ENCODE measurements at places on chromosomes 3 and 15. TPM values are rescaled to one million over a fixed set of nuclear protein-coding genes. Genes with fewer than 3 reads are reported as not detected.

GRCh38 chr15:57718309-57718708, 11.8 kb downstream of the POLR2M start:
- no peak for DNase-seq

The PATL2 gene
- total RNA-seq, result not detected

The CAMK2N2 gene
- not detected for total RNA-seq

- DNase-seq, result no peak
Observed at GRCh38 chr15:71232411-71232810, 117.1 kb downstream of the THSD4 start.

DNA sequence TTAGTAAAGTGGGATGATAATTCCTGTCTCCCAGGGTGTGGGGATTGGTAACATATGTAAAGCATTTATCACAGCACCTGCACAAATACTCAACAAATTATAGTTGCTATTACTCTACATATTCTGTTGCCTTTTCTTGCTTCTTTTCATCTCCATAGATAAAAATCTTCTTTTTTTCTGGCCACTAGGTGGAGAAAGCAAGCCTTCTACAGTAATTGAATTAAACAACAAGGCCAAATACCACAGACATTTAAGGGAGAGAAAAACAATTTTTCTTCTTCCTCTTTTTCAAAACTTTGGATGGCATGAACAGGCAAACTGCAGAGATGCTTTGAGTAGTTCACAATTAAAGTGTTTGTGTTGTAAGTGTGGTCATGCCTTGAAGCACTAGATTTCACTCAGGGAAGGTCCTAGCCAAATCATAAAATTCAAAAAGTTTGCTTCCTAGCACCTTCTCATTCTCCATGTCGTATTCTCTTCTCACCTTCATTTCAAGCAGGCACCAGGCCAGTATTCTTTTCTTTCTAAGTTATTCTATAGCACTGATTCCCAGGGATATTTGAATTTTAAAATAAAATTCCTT, 493.4 kb upstream of the TGFBR2 start:
- no peak for DNase-seq

DNA sequence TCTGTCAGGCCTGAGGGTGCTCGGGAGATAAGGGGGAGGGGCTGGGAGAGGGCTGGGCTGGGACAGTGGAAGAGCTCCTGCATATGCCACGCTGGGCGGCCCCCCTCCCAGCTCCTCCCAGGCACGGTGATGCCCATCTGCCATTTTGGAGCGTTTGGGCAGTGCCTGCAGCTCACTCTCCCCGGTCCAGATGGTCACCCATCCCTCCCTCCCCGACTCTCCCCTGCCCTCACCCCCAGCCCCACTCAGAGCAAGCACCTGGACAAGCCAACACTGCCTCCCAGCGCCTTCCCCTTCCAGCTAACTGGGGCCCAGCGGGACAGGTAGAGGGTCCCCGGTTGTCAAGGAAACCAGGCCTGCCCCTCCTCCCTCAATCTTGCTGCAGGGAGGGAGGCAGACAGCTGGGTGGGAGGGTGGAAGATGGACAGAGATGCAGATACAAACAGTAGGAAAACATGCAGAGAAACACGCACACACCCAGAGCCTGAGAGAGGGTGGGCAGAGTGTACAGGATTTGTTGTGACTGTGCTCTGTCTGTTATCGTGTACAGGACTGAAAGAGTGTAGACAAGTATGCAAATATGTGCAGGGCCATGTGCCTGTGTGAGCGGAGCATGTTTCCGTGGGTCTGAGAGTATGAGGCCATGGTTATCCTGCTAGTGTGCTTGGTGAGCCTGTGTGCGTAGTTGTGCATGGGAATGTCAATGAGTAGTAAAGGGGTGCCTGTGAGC, 17.5 kb upstream of the CORO2B start:
- DNase-seq, result no peak

GRCh38 chr3:81585056-81585455, 176.4 kb downstream of the GBE1 start:
- no peak for DNase-seq

The TMCO5A gene
- total RNA-seq, result not detected

The POLG gene
- total RNA-seq, result 49.5 TPM

DNA sequence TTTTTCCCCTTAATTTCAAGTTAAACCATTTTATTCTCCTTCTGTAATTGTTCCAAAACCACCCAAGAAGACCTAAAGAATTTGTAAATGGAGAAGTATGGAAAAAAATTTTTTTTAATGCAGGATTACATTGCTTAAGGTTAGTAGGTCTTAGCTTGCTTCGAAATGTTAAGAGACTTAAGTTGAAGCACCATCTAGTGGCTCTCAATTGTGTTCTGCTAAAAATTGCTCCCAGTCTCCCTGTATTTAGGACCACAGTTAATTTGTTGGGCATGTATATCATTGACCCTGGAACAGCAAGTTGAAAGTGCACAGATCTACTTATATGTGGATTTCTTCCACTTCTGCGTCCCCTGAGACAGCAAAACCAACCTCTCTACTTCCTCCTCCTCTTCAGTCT, 32.4 kb downstream of the CD200R1L start:
- no peak for DNase-seq

GRCh38 chr3:122948408-122948807, 79.2 kb downstream of the SEMA5B start:
- no peak for DNase-seq

The HHLA2 gene
- not detected for total RNA-seq

The PRR20G gene
- total RNA-seq, result not detected

DNA sequence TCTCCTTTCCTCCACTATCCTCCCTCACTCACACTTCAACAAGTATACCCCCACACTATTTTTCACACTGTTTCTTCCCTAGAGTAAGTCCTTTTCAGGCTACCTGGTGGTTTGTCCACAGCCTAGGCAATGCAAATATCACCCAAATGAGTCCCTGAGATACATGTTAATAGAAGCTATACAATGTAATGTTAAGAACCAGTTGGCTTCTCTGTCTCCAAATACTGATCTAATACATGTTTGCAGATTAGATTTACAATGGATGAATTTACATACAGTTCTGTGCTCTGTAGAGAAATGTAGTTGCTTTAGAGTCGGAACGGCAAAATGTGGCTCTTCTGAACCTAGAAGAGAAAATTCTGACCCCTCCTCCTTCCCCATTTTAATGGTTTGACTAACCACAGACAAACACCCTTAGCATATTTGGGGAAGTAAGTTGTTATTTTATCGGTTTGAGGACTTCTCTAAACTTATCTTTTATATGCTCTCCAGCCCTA, 63.6 kb upstream of the MBNL1 start:
- DNase-seq, result no peak

GRCh38 chr15:82556315-82557035, 16.2 kb upstream of the RPS17 start:
- DNase-seq, result no peak

DNA sequence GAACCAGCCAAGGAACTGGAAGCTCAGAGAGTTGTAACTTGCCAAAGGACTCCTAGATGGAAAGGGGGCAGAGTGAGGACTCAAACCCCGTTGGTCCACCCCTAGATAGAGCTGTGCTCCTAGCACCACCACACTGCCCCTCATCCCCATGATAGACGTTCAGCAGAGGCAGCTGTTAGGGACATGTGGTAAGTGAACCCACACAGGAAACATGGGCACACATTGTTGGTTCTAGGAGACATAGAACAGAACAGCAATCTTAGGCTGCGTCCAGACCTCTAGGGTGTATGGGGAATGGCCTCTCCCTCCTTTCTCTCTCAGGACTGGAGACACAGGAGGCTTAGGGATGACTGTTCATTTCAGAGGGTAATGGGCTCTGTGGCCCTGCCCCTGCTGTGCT, 102.7 kb downstream of the ANP32A start:
- DNase-seq, result no peak

DNA sequence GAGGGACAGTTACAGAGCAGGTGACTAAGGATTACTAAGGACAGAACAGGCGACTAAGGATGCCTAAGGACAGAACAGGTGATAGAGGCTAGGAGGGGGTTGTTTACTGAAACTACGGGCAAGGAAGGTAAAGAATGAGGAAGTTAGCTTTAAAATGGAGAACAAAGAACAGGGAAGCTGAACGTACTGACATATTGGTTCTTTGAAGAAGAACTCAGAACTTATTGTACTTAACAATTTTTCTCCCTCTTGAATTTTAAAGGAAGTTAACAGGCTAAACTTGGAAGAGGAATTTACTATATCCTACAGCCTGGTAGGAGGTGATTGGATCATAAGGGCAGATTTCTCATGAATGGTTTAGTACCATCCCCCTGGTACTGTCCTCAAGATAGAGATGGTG, 290.2 kb downstream of the SHQ1 start:
- no peak for DNase-seq

DNA sequence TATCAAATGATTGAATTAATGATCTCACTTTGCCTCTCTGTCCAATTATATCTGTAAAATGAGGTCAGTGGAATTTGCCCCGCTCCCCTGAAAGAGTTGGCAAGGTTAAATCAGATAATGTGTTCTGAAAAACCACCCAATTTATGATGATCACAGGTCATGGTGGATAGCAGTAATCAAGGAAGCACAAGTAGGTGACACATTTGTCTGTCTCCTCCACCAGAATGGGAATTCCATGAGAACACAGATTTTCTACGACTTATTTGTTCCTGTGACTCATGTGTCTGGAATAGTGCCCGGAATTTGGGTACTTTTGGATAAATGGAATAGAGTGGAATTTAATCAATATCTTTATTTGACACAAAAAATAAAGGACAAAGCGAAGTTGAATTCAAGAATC, 220.9 kb upstream of the SUCLG2 start:
- DNase-seq, result no peak

GRCh38 chr15:80992441-80992840, 2.8 kb upstream of the MESD start:
- no peak for DNase-seq

The IL5RA gene
- total RNA-seq, result not detected

The ARNT2 gene
- 10.1 TPM for total RNA-seq

The REC114 gene
- total RNA-seq, result not detected

- DNase-seq, result no peak
Observed at GRCh38 chr3:142243134-142243533, 17.7 kb upstream of the GK5 start.

DNA sequence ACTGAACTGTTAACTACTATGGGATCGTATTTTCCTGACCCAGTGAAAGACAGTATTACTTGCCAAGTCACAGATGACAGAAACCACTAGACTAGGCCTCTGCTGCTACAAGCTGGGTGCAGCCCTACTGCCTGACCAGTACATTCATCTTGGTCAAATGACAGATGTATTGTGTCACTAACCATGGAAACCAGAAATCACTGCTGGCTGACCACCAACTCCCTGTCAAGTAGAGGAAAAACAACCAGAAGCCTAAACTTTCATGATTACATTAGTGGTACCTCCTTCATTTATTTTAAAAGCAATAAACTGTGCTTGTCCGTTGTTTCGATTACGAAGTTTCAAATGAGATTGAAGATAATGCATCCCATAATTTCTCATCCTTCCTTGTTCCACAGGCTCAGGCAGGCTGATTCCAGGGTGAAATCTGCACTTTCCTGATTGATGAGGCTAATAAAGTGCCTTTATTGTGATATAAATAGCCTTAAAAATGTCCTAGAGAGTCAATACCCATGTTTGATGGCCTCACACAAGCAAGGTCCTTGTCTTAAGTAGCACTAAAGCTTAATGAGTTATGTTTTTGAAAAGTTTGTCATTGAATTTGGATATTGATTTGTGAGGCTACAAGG, 309.7 kb downstream of the LSAMP start:
- no peak for DNase-seq

DNA sequence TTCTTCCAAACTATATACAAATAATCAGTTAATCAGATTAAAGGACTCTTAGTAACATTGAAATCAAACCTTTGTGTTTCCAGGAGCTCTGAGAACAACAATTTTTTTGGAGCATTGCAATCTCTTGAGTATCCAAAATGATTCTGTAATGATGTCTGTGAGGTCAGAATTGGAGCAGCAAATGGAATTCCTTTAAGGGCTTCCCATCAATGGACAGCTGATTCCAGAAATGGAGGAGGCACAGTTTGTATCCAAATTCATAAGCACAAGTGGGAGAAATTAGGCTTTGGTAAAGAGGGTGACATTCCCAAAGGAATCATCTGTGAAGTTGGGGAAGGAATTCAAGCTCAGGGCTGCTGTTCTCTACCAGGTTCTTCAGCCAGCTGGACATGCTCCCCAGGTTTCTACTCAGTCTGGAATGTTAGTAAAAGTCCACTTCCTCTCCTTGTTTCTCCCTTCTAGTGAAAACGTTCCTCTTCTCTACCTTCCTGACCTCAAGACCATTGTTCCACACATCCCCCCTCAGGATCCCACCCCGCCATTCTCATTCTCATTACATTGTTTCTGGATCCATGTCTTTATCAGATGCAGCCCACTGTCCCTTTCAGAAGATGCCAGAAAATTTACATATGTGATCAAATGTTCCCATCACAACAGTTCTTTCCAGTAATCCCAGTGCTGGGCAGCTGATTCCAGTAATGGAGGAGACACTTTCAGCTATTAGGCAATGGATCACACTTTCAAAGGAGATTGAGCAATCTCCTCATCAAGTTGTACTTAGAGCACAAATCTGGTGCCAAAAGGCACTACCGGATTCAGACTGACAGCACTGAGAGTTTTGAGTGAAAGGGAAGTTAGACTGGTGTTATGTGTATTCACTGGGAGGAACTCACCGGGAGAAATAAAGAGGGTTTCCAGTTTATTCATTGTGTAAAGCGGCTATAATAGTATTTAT, 391.3 kb upstream of the TPRG1 start:
- DNase-seq, result peak; percentile 29

DNA sequence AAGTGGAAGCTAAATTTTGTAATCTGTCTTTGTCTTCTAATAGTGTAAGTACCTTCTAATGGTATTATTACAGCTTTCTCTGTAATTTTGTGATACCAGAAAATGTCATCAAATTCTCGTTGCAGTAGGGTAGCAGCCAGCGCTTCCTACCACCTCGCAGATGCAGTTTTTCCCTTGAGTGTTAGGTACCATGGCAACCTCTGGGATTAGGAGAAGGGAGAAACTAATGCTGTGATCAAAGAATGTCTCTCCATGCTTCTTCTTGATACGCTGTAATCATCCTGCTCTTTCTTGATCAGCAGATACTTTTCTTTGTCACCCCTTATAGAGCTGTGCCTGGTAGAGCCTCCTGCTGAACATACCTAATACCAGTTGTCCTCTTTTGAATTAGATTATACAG, 27.7 kb downstream of the SRP14 start:
- DNase-seq, result no peak

The DPPA2 gene
- not detected for total RNA-seq

GRCh38 chr3:113714702-113715101, 18.3 kb upstream of the USF3 start:
- DNase-seq, result no peak

GRCh38 chr3:117019082-117019713, 309.6 kb downstream of the TUSC7 start:
- DNase-seq, result peak; percentile 30

GRCh38 chr3:4693620-4694019, 200.5 kb downstream of the ITPR1 start:
- no peak for DNase-seq

All from psoas muscle (tissue), 8 donors.